ENCODE measurements at places on chromosomes 16 and 17.

GRCh38 chr17:412211-413015 lies 59.8 kb upstream of the RPH3AL start:
- no peak for DNase-seq

GRCh38 chr17:34314279-34314678 lies 5.0 kb upstream of the CCL8 start:
- no peak for DNase-seq

DNA sequence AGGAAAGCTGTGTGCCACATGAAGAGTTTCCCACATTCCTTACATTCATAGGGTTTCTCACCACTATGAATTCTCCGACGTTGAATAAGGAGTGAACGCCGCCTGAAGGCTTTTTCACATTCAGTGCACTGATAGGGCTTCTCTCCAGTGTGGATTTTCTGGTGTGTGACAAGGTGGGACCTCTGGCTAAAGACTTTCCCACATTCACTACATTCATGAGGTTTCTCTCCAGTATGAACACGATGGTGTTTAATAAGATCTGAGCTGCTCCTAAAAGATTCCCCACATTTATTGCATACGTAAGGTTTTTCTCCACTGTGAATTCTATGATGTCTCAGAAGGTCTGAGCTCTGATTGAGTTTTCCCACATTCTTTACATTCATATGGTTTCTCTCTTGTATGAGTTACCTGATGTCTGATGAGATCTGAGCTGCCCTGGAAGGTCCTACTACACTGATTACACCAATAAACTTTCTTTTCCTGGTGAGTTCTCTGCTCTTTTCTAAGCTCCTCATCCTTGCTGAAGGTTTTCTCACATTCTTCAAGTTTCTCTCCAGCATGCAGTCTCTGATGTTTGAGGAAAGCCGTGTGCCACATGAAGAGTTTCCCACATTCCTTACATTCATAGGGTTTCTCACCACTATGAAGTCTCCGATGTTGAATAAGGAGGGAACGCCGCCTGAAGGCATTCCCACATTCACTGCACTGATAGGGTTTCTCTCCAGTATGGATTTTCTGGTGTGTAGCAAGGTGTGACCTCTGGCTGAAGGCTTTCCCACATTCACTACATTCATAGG lies 10.0 kb downstream of the ZNF594 start:
- no peak for DNase-seq

- DNase-seq: no peak
Measured at GRCh38 chr16:75074920-75075687, 41.5 kb downstream of the LDHD start.

GRCh38 chr16:86771506-86772460 lies 193.4 kb downstream of the FOXL1 start:
- peak; percentile 55 for DNase-seq

- DNase-seq: no peak
Measured at GRCh38 chr17:15475631-15476354, 8.4 kb upstream of the CDRT4 start.

DNA sequence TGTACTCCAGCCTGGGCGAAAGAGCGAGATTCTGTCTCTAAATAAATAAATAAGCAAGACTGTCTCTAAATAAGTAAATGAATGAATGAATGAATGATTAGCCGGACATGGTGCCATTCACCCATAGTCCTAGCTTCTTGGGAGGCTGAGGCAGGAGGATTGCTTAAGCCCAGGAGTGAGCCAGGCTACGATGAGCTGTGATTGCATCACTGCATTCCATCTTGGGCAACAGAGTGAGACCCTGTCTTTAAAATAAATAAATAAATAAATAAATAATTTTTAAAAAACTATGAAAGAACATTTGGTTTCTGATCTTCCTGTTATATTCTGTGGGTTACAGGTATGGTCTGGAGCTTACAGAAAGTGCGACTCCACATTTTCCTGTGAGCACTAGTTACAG lies 65.0 kb downstream of the C17orf58 start:
- DNase-seq: no peak

GRCh38 chr16:13393816-13394215 lies 492.4 kb downstream of the SHISA9 start:
- no peak for DNase-seq

GRCh38 chr17:48259694-48260291 lies 152.2 kb downstream of the SNX11 start:
- DNase-seq: no peak

DNA sequence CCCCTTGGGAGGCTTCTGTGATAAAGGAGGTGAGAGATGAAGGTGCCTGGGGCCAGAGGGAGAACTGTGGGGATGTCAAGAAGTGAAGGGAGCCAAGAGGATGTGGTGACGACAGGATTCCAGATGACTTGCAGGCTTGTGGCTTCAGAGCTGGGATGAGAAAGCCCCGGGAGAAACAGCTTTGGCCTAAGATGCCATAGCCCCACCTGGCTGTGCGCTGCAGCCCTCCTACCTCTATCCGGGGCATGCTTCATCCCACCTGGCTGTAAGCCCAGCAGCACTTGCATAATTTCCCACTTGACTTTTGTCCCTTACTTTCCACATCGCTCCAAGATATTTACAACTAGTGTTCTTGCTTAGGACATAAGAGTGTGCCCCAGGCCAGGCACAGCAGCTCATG lies 29.3 kb downstream of the GINS3 start:
- no peak for DNase-seq

Measured in T1000 (cell line).